ENCODE measurements at places on chromosomes 3 and 15. TPM values are rescaled to one million over a fixed set of nuclear protein-coding genes. Genes with fewer than 3 reads are reported as not detected.

Gene IMP3
- 81.5 TPM for total RNA-seq

Gene SCG5
- total RNA-seq: 2.0 TPM

Gene TEX55
- total RNA-seq: not detected

Gene MFN1
- 32.2 TPM for total RNA-seq

Gene CCDC80
- 13.6 TPM for total RNA-seq

Gene MESP1
- total RNA-seq: 0.38 TPM

Gene ZNF592
- total RNA-seq: 5.9 TPM

Gene CFAP20DC
- 1.6 TPM for total RNA-seq

Gene CAMK2N2
- not detected for total RNA-seq

Gene CPN2
- 0.05 TPM for total RNA-seq

Gene ARGFX
- total RNA-seq: not detected

Gene AMT
- 4.1 TPM for total RNA-seq

Gene PRR23A
- total RNA-seq: not detected

Gene SETD2
- 33.7 TPM for total RNA-seq

Gene PPP1R2
- 58.7 TPM for total RNA-seq

Gene STXBP5L
- 0.33 TPM for total RNA-seq

Gene SLC24A5
- 0.05 TPM for total RNA-seq

Gene ACKR2
- total RNA-seq: 0.14 TPM

Gene ANKDD1A
- 1.2 TPM for total RNA-seq

Gene EFHB
- total RNA-seq: 0.94 TPM

Gene IQCF5
- not detected for total RNA-seq

Gene SLC28A2
- not detected for total RNA-seq

Gene A4GNT
- 0.05 TPM for total RNA-seq

Gene MST1R
- total RNA-seq: 8.9 TPM

Gene CXCR6
- 10.4 TPM for total RNA-seq

Gene CCR3
- total RNA-seq: 0.33 TPM

Gene FGF12
- 0.19 TPM for total RNA-seq

Gene PSTPIP1
- 16.0 TPM for total RNA-seq

Gene ZKSCAN7
- 8.0 TPM for total RNA-seq

Gene UBAP1L
- 0.61 TPM for total RNA-seq

Gene MOBP
- 0.05 TPM for total RNA-seq

Gene SHC4
- total RNA-seq: 0.94 TPM

Gene SIDT1
- 4.2 TPM for total RNA-seq

Gene RFT1
- 15.6 TPM for total RNA-seq

Gene AGBL1
- total RNA-seq: under 0.01 TPM

Gene CPB1
- total RNA-seq: 0.28 TPM

Gene EBLN2
- 4.2 TPM for total RNA-seq

Gene ABHD2
- total RNA-seq: 13.7 TPM

Gene TASOR
- 74.2 TPM for total RNA-seq

Gene CAND2
- 0.42 TPM for total RNA-seq

Gene SACM1L
- total RNA-seq: 47.2 TPM

Gene CDHR4
- not detected for total RNA-seq
